Tibial nerve (tissue), 4 donors: ENCODE measurements at places on chromosomes 12 and 14. TPM values are rescaled to one million over a fixed set of nuclear protein-coding genes. Genes with fewer than 3 reads are reported as not detected.

MAP1LC3B2 gene
- total RNA-seq = 1.7 TPM

PAH gene
- total RNA-seq = not detected

CPNE6 gene
- not detected for total RNA-seq

EAPP gene
- total RNA-seq = 36.7 TPM

OR11H6 gene
- total RNA-seq = not detected

ACTR10 gene
- 88.8 TPM for total RNA-seq

YBX3 gene
- 352 TPM for total RNA-seq

SERPINA3 gene
- total RNA-seq = 99.2 TPM

SERPINA12 gene
- total RNA-seq = not detected
